Motor neuron (in vitro differentiated cells): ENCODE measurements at places on chromosomes 5 and 9.

GRCh38 chr9:99425923-99426842 is 204.1 kb downstream of the SEC61B start:
- peak; percentile 71 for ATAC-seq

GRCh38 chr5:80254767-80255430 is 949 bp downstream of the SERINC5 start:
- peak; percentile 5 for ATAC-seq

GRCh38 chr5:93019896-93020295 is 561.1 kb downstream of the NR2F1-AS1 start:
- no peak for ATAC-seq

GRCh38 chr5:44225231-44226160 is 163.7 kb downstream of the FGF10 start:
- no peak for ATAC-seq

DNA sequence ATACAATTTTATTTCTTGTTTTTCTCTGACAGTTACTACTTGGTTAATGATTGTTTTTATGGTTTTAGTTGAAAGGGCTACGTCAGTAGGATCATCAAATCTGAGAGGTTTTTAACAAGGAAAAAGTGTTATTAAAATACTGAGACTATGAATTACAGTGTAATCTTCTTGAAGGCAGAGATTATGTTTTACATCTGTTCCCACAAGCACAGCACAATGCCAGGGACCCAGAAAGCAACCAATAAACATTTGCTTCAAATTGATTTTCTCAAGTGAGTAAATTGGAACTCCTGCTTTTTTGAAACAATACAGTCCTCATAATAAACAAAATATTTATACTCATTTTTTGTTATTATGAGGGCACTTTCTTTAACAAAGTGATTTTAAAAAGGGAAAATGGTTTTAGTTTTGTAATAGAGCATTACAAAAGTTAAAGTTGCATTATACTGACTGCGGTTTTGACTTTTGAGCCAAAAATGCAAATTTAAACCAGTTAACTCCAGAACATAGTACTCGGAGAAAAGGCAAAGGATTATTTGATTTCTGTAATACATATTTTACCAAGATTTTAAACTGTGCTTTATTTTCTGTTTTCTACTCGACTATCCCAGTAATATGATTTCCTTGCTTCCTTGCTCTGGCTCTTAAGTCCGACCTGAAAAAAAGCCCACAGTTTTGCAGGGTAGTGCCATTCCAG is 176.9 kb downstream of the GDNF start:
- ATAC-seq = peak; percentile 68

- ATAC-seq = no peak
Observed at GRCh38 chr5:98664736-98665135, 108.7 kb upstream of the RGMB start.

DNA sequence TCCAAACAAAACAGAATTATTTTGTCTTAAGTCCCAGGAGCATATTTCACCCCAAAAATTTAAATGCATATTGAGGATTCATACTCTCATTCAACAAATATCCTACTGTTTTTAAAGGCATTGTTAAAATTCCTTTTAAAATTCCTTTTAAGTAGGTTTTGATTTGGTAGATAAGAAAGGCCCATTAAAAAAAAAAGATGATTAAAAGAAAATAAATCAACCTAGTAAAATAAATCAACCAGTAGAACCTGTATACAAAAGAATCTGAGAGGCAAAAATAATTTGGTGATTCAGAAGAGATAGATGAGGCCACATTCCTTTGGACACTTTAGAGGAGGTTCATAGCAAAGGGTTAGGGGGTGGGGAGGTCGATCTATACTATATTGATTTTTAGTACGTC is 585.3 kb upstream of the TLE4 start:
- ATAC-seq = no peak

GRCh38 chr9:34463098-34463900 is 4.7 kb downstream of the DNAI1 start:
- no peak for ATAC-seq

DNA sequence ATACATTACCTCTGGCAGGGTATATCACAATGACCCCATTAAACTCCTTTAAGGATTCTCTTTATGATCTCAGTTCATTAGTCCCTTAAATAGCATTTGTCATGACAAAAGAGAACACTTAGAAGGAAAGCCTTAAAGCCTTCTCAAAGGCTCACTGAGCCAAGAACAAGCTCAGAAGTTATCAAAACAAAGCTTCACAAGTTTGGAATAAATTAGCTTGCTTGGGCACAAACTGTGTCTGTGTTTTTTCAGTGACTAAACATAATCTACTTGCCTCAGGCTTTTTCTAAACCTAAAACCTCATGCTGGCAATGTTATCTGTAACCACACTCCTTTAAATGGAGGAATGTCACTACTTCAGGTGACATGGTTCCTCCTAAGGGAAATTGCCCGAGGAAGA is 1114.9 kb upstream of the C9orf72 start:
- no peak for ATAC-seq

DNA sequence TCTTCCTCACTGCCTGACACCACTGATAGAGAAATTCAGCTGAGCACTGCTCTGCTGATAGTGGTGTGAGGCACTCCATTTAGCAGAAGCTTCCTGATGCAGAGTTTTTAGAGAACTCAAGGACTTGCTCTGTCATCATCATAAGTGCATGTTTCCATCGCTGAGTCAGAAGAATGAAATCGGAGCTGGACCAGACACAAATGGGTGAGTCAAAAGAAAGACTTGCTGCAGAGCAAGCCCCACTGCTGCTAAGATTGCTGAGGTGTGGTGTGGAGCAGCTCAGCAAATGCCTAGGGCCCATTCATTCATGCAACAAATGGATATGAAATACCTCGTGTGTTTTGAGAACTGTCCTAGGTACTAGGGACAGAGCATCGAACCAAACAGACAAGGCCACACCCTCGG is 410.2 kb upstream of the SLC30A5 start:
- ATAC-seq = peak; percentile 97

DNA sequence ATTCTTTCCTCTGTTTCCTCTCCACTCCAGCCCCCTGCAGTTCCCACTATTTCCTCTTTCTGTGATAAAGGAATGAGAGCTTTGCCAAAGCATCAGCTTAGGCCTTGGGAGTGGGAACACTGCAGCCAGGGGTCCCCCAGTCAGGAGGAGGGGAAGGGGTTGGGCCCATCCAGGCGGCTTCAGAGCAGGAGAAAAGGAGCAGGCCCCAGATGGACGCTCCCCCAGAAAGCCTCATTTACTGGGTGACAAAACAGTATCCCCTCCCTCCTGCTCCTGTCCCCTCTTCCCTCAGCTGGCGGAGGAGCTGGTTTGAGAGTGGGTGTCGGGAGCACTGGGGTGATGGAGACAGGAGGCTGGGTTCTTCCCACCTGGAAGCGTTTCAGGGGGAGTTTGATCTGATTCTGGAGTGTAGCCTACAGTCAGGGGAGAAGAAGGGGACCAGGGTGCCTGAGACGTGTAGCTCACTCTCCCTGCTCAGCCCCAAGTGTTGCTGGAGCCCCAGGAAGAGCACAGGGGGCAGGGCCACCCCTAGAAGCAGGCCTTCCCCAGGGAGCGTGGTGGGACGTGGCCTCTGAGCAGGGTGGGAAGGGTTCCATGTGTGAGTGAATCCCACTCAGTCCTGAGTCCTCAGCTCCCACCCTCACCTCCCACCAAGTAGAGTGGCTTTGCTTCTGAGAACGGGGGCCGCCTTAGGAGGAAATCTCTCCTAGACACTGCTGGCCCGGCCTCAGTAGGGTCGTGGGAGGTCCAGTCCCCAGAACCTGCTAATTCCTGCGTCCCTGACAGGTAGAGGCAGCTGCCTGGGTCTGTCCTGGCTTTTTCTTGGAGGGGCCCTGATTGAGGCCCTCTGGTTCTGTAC is 173.1 kb downstream of the CACNA1B start:
- ATAC-seq = no peak

DNA sequence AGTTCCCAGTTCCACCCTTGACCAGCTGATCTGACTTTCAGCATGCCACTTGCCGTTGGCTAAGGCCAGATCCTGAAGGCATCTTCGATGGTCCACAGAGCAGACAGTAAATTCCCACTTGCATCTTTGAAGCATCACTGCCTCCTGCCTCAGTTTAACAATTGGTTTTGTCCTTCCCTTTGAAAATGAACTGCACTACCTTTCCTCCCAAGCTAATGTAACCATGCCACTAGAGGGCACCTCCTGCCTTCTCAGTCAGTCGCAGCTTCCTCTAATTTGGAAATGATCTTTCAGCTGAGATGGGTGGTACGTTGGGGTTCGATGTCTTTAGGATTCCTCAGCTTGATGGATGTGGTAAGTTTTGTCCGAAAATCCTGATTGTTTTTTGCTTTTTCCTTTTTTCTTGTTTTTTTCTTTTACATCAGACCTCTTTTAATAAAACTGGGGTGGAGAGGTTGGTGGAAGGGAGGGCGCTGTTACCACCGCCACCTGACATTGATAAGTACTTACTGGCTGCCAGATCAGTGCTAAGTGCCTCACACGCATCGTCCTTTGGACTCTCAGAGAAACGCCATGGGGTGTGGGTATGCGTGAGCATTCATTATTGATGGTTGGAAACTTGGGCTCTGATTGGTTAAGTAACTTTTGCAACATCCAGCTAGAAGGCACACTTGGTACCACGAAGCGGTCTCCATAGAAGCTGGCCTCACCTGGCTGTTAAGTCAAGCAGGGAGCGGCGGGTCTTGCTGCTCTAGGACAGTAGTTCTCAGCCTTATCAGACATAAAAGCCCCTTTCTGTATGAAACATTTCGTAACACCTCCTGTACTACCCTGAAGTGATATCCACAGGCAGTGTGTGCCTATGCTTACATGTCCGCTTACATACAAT is 16.9 kb downstream of the PTTG1 start:
- ATAC-seq = peak; percentile 8

DNA sequence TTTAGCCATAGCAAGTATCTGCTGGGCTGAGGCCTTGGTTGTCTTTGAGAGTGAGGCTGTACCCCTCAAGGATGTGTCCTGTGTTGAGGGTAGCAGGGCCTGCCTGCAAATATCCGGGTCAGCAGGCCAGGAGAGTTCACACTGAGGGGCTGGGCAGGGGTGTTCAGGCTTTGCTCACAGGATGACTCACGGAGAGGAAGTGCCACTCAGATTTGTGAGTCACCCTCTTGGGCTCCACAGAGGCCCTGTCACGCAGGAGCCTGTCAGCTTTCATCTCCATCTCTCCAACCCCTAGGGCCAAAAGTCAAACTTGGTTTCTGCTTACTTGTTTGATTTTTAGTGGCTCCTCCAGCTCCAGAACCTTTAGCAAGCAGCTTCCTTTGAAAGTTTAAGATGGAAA is 211.5 kb downstream of the SEC61B start:
- ATAC-seq = peak; percentile 25

DNA sequence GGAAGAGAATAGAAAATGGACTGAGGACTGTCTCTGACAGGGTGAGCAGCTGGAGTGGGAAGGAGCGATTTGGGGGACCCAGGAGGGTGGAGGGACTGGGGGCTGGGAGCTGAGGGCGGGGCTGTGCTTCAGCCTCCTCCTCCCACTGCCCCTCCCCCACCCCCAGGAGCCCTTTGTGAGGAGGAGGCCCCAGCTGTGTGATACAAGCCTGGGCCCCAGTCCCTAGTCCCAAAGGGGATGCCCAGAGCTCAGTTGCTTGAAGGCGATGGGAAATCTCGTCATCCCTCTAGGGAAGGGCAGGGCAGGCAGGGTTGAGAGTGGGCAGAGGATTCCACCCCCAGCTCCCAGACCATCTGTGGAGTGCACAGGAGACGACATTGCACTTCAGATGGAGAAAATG is at the start of gene SPATA31E1:
Gene SPATA31E1, plus strand, starts transcription at position 251 of the 400 bp plus-strand sequence. Its CDS starts 15 bp downstream, at position 266.
- ATAC-seq = peak; percentile 41

- ATAC-seq = no peak
Observed at GRCh38 chr5:21654556-21654955, 1198.6 kb downstream of the CDH12 start.

DNA sequence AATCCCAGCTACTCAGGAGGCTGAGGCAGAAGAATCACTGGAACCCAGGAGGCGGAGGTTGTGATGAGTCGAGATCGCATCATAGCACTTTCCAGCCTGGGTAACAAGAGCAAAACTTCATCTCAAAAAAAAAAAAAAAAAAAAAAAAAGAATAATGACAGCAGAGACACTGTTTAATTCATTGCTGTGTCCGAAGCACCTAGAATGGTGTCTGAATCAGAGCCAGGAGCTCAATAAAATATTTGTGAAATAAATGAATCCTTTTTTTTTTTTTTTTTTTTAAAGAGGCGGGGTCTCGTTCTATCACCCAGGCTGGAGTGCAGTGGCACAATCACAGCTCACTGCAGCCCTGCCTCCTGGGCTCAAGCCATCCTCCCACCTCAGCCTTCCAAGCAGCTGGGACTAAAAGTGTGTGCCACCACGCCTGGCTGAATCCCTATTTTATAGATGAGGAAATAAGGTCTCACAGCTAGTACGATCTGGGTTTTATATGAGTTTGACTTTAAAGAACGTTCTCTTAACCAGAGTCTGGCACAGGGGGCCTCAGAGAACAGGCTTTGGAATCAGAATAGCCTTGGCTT is 47.8 kb downstream of the THOC3 start:
- ATAC-seq = peak; percentile 65

DNA sequence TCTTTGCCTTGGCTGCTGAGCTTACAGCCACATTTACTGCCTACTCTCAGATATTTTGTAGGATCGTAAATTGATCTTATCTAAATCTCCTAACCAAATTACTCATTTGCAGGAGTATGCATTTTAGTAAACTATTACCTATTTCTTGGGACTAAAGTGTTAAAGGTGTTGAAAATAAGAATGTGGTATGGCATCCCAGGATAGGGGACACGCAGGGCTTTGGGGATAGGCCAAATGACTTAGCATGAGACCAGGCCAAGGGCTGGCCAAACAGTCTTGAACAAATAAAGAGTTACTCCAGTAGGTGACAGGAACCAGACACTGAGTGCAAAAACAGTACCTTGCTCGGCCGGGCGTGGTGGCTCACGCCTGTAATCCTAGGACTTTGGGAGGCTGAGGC is 25.1 kb downstream of the TBC1D2 start:
- no peak for ATAC-seq

GRCh38 chr5:75055727-75056144 is 3.4 kb upstream of the GCNT4 start:
- ATAC-seq = no peak

DNA sequence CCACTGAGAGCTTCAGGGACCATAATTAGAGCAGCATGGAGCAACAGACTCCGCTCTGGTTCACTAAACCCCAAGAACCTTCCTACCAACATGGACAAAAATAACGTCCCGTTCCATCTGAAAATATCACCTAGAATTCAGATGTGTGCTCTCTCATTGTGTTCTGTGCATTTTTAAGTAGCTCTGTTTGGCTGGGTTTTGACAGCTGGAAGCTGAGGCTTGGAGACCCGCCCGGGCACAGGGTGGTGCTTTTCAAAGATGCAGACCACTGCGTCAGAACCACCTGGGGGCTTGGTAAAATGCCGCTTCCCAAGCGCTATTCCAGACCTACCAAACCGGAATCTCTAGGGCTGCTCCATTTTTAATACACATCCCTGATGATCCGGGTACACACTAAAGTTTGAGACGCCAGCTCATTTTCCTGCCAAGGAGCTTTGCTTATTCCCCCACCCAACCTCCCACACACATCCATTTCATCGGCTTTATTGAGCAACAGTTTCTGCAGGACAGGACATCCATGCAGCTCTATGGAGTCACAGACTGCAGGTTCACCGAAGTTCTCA is 104.8 kb downstream of the GABBR2 start:
- ATAC-seq = no peak

DNA sequence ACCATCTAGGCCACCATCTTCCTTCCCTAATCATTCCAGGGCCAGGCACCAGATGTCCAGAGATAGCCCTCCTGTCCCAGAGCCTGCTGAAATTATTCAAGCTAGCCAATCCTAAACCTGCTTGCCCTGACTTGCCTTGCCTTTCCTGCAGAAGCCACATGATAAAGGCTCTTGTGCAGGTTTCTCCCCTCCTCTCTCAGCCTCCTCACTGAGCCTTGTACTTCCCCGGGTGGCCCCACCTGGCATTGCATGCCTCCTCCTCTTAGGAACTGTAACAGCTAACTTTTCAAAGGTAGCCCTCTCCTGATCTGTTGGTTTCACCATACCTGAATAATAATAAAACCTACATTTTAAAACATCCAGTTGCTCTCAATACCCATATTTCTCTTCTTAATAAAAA is 42.6 kb downstream of the DIRAS2 start:
- no peak for ATAC-seq
